ENCODE measurements at places on chromosomes 13 and 19.
A peak's percentile ranks its signal among the peaks of the same experiment; 100 is the strongest.

DNA sequence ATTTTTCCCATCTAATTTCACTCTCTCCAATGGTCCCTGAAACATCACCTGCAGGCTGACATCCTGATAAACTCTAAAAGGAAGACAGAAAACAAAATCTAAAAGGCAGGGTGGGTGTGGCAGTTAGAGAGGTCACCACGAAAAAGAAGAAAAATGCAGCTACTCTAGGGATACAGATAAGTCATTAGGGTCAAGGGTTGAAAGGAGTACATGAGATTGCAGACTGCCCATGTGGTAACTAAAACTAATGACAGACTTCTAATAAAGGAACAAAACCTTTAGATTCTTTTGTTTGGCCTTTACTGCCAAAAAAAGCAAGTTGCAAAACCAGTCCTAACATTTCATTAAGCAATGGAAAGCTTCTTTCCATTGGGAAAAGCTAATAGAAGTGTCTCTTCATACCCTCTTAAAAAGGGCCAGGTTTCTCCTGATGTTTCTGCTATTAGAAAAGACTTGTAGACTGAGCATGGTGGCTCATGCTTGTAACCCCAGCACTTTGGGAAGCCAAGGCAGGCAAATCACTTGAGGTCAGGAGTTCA is 31.0 kb downstream of the THSD1 start:
- DNase-seq, result no peak

DNA sequence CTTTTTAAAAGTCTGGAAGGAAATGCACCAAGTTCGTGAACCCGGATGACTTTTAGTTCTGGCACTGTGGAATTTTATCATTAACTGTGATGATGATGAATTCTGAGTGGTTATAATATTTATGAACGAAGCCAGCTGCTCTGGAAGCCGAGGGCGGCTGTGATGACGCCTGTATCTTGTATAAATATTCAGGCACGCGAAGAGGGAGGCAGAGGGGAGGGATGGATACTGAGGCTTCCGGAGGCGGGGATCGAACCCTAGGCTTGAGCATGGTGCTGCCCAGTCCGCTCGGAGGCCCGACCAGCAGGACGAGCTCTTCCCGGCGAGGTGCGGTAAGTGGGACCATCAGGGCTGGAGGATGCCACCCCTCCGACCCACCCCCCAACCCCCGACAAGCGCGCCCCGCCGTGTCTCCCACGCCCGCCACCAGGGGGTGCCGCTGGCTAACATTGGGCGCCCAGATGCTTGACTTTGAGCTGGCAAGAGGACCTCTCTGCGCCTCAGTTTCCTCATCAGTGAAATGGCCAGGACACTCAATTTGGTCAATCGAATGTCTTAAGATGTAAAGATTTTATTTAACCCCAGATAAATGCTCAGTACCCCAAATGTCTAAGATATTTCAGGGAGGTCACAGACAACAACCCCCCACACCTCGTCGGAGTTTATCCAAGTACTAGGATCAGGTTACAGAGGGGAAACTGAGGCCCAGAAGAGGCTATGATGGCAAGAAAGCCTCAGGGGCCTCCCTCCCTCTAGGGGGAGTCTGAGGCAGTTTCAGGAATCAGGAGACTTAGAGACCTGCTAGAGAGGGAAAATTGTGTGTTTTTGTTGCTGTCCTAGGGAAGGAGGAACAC is 4.5 kb upstream of the RAB3A start:
- no peak for DNase-seq

DNA sequence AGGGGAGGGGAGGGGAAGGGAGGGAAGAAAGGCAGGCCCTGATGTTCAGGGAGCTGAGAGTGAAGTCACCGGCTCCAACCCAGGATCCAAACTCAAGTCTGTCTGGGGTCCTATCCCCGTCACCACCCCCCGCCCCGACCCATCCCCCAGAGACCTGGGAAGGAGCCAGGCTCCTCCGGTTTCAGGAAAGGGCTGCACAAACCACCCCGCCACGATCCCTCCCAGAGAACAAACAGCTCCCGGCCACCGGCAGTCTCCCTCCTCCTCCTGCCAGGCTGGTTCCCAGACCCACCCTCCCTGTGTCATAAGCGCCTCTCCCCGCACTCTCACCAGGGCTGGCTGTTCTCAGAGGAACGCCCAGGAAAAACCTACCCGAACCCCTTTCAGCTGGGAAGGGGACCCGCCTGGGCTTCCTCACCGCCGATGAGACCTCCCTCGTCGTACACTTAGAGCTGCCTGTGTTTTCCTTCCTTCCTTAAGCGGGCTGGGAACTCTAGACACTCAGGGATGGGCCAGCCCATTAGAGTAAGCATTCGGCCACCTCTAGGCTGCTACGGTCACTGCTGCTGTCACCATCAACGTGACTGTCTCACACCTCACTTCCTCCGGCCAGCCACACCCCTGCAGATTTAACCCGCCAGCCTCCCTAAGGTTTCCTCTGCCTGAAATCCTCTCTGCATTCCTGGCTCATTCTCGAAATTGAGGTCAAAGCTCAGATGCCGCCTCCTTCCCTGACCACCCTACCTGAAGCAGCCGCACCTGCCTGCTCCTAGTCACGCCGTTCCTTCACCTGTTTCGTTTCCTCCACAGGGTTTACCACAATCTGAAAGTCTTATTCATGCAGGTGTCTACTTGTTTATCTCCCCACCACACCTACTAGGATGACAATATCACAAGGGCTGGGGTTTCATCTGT is 6.3 kb upstream of the RDH13 start:
- no peak for DNase-seq

GRCh38 chr13:51359352-51359751 is 19.9 kb downstream of the SERPINE3 start:
- no peak for DNase-seq

- DNase-seq, result no peak
Observed at GRCh38 chr19:12314553-12314952, 18.9 kb downstream of the ZNF563 start.

DNA sequence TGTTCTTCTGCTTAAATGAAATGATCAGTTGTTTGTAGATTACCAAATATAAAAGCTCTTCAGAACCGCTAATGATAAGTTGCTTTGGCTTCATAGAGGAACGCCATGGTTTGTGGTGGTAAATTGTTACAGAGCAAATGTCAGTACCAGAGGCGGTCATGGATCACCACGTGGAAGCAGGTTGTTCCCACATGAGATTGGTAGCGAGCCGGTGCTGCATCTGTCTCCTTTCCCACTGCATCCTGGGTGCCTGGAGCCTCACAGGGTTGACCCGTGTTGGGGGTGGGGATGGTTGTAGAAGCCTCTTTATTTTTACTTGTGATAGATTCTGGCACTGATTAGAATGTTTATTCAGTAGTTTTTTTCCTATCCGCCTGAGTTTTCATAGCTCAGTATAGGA is 14.7 kb downstream of the GARRE1 start:
- no peak for DNase-seq

DNA sequence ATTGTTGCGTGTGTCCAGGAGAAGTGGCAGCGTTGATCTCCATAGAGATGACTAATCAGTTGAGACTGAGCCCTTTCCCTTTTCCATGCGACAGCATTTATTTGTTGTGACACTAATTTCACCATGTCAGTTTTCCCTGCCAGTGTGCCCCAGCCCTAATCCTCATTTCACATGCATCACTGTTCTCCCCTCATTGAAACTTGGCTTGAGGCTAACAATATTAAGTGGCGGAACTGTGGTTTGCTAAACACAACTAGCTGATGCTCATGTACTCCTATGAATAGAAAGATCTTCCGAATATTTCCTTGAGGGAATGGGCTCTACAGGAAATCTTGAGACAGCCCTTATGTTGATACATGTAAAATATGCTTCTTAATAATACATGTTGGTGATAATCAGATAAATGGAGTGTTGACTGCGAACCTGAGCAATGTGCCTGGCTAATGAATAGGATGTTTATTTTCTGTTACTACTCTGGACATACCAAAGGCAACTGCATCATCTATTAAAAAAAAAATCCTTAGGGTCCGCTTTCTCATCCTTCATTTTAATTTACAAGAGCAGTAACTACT is 258.6 kb downstream of the ATP8A2 start:
- DNase-seq, result no peak

- DNase-seq, result no peak
Observed at GRCh38 chr13:30731361-30732045, 3.8 kb upstream of the ALOX5AP start.

DNA sequence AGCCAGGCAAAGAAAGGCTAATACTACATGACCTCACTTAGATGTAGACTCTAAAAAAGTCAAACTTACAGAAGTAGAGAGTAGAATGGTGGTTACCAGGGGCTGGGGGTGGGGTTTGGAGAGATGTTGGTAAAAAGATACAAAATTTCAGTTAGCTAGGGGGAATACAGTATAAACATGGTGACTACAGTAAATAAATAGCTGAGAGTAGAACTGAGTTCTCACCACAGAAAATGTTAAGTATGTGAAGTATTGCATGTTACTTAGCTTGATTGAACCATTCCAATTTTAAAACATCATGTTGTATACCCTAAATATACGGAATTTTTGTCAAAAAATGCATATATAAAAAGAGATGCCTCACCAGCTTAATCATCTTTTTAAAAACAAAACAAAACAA is 67.5 kb upstream of the DOCK9 start:
- no peak for DNase-seq

- DNase-seq, result no peak
Observed at GRCh38 chr13:97274829-97275649, 52.9 kb downstream of the MBNL2 start.

- DNase-seq, result peak; percentile 33
Observed at GRCh38 chr19:19642506-19643157, 825 bp downstream of the GMIP start.

DNA sequence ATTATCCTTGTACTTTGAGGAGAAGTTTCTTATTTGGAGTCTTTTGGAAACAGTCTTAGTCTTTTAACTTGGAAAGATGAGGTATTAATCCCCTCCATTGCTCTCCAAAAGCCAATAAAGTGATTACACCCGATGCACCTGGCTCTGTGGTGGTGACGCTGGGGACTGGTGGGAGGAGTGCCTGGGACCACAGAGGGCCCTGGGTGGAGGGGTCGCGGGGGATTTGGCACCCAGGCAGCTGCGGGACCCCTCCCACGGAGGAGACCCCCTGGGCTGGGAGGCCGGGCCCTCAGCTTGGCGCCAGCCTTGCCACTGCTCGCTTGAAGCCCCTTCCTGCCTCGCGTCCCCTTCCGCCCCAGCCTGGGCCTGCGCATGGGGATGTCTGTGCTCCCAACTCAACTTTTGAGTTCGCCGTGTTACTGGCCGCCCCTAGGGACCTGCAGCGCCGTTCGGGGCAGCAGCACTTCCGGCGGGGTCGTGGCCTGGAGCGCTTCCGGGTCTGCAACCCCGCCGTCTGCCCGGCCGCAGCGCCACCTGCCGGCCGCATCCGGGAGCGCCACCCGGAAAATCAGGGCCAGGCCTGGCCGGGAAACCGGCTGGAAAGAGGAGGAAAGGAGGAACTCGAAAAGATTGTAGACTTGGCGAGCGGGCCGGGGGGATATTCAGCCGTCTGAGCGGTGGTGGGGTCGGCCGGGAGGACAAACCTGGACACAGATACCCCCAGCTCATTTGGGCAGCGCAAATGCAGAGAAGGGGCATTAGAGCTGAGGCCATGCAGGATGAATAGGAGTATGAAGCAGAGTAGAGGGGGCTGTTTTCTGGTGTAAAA is 8.4 kb downstream of the PEAK3 start:
- no peak for DNase-seq

- DNase-seq, result no peak
Observed at GRCh38 chr19:29086182-29086581, 126.8 kb downstream of the UQCRFS1 start.

DNA sequence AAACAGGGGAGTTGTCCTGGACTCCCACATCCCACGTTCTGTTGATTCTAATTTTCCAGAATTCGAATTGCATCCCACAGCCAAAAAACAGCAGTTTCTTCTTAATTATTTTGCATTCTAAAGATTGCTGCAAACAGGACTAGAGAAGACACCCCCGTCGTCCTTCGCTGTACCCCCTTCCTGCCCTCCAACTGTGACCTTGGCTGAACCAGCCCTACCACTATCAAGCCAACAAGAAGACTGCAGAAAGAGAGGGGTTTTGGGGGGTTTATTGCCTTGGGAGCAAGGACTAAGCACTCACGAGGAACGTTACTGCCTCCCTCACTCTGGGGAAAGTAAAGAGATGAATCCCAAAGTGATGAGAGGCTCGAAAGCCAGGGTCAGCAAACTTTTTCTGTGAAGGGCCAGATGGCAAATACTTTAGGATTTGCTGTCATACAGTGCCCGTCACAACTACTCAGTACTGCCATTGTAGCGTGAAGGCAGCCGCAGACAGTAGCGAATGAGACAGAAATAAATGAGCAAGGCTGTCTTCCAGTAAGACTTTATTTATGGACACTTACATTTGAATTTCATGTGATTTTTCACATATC is 32.5 kb upstream of the KATNAL1 start:
- DNase-seq, result no peak

DNA sequence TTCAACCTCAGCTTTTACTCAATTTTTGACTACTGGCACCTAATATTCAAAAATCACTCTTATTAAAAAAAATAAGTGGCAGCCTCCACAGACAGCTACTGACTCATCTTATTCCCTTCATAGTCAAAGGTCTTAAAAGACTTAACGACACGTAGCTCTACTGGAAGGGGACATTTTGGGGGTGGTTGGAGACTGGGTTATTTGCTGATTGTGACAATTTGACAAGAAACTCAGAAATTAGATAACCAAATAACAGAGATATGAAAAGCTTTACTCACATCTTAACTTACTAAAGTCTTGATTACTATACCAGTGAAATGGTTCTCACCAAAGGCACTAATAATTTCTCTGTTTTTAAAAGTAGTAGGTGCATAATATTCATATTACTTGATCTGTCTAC is 25.7 kb downstream of the UGGT2 start:
- no peak for DNase-seq

GRCh38 chr13:74288361-74288911 is 154.2 kb upstream of the KLF12 start:
- DNase-seq, result no peak

GRCh38 chr13:48938308-48938943 is 37.3 kb upstream of the FNDC3A start:
- no peak for DNase-seq

DNA sequence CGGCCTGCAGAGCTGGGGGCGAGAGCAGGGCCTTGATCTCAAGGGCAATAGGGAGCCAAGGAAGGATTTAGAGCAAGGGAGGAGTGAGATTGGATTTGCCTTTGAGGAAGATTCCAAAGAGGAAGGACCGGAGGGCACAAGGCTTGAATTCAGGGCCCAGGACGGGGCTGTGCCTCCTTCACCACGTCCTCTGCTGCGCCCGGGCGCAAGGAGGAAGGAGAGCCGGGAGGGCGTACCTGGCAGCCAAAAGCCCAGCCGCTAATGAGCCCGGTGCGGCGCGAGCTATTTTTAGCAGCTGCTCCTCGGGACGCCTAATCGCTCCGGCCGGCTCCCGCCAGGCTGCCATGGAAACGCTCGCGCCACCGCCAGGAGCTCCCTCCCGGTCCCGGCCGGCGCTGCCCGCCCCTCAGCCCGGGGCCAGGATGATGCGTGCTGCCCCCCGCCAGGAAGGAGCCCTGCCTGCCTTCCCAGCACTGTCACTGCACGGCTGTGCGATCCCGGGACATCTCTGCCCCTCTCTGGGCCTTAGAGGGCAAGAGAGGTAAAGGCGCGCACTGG is 31.3 kb downstream of the TINCR start:
- DNase-seq, result peak; percentile 55

All from DMS 273 treated with DMSO at 0.1 percent for 48 hours (cell line).